ENCODE measurements at places on chromosomes 4 and X. TPM values are rescaled to one million over a fixed set of nuclear protein-coding genes. Genes with fewer than 3 reads are reported as not detected.

DNA sequence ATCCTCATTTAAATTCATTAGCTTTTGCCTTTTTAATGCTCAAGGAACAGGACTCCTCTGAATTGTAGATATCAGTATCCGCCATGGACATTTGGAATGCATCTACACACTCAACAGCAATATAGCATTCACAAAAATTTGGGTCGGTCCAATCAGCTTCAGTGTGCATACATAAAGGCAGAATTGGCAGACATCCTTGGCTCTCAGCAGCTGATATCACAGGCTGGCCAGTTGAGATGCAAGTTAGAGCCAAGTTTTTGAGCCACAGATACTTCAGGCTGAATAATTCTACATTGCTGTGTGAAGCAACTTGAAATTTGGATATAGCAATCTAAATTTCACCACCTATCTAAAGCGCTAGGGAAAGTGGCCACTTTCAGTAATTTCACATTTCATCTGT, 821.1 kb downstream of the PCDH19 start:
- DNase-seq = no peak

DNA sequence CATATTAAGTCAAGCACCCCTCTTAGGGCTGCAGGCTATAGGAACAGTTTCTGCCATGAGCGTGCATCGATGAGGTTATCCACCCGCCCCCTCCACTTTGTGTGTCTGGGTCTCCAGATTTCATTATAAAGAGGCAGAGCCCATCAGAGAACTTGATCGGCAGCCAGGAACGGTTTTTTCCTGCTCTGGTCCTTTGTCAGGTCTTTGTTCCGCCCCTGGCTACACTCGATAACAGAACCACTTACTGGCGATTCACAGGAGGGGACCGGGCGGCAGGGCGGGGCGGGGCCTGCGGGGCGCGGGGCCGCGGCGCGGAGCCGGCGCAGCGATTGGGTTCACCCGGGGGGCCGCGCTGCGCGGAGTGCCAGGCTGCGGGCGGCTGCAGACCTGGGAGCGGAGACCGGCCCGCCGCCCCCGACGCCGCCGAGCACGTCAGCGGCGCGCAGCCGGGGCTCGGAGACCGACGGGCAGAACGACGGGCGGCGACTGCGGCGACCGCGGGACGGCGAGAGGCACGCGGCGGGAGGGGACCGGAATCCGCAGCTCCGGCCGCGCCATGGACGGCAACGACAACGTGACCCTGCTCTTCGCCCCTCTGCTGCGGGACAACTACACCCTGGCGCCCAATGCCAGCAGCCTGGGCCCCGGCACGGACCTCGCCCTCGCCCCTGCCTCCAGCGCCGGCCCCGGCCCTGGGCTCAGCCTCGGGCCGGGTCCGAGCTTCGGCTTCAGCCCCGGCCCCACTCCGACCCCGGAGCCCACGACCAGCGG, at the start of gene SLC10A4:
SLC10A4 (plus strand) TSS at position 338 of the 771 bp plus-strand sequence; CDS start at position 557, 219 bp downstream.
- DNase-seq = no peak

- DNase-seq = no peak
Observed at GRCh38 chr4:1792832-1793495, at the start of gene FGFR3. Gene FGFR3, plus strand, starts transcription at chr4:1793293. Its CDS starts 642 bp downstream, at chr4:1793935.

GRCh38 chrX:153725039-153725831, 579 bp downstream of the ABCD1 start:
- no peak for DNase-seq

- no peak for DNase-seq
Observed at GRCh38 chr4:62676962-62677361, 1476.8 kb downstream of the ADGRL3 start.

DNA sequence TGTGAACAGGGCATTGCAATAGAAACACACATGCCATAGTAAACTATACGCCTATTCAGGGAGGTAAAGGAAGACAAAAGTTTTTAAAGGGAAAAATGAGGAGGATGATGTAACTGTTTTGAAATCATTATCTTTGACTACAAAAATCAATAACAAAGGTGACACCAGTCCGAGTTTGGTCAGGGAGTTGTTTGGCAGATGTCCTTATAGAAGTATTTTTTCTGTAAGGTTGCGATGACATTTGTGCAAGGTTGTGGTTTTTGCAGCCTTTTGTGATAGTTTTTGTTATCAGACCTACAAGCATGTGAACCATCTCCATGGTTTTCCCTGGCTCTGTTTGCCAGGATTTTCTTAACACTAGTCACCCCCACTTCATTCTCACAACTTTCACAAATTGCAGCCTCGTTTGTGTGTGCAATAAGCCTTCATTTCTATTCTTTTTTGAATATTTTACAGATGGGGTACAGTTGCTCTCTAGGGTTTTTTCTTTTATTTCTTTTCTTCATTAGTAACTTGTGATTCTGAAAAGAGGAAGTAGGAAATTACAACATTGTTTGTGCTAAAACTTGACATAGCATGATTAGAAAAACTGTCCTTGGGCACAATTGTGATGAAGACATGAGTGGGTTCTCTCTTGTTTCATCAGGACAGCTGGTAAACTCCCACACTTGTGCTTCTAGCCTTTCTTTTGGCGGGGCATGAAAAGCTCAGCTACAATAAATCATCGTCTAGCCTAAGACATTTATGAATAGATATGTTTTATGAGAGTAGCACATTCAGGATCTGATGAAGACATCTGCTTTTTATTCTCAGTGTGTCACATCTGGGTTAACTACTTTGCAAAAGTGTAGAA, 60.2 kb upstream of the PNPLA4 start:
- no peak for DNase-seq

DNA sequence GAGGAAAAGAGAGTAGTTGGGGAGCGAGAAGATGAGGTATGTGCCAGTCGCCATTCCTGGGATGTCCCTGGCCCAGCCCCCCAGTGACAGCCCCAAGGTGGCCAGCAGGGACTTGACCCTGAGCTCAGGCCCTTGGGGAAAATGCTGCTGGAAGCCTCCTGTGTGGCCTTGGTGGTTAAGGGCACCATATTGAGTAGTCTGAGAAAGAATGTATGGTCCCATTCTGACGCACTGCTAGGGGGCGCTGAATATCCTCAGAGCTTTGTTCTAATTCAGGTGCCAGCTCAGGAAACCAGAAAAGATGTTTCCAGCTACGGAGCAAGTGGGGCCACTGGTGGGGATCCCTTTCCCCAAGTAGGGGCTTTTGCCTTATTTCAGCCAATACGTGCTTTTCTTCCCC, 14.0 kb upstream of the UBA6 start:
- DNase-seq = no peak

- no peak for DNase-seq
Observed at GRCh38 chr4:23279377-23279986, 586.7 kb downstream of the GBA3 start.

DNA sequence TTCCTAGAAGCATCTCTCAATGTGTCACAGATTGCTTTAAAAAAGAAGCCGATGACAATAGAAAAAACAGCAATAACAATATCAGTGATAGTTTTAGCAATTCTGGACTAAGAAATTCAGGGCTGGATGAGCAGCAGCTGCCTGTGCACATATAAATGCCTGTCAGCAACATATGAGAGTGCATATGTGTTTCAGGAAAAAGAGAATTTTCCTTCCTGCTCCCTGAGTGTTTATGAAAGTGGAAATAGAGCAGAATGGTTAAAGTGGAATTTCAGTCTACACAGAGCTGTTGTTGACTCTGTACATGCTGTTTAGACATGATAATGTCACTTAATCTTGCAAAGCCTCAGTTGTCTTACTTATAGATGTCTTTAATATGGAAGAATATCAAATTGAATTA, 164.4 kb upstream of the PCDH7 start:
- no peak for DNase-seq

- peak; percentile 14 for DNase-seq
Observed at GRCh38 chrX:65451663-65452062, 82.9 kb downstream of the LAS1L start.

DNA sequence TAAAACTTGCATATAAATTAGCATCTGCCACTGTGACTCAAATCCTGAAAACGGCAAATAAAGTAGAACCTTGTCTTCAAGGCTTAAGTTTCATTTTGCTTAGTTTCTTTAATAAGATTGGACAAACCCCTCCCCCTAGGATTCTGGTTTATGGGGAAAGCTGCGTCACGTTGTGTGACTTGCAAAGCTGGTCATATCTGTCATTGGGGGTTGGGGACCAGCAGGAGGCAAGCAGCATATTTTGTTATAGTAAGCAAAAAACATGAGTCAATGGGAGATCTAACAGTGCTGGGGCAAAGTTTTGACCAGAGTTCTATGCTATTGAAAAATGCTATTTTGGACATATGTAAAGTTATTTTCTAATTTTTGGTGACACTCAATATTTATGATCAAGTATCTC, 407.3 kb downstream of the PCDH18 start:
- no peak for DNase-seq

GRCh38 chr4:169810325-169811323, 52.9 kb upstream of the HPF1 start:
- no peak for DNase-seq

GRCh38 chrX:71103110-71103983, 3.2 kb downstream of the CXorf65 start:
- DNase-seq = no peak

GRCh38 chrX:154329294-154329693, 33.7 kb downstream of the TKTL1 start:
- DNase-seq = no peak

DNA sequence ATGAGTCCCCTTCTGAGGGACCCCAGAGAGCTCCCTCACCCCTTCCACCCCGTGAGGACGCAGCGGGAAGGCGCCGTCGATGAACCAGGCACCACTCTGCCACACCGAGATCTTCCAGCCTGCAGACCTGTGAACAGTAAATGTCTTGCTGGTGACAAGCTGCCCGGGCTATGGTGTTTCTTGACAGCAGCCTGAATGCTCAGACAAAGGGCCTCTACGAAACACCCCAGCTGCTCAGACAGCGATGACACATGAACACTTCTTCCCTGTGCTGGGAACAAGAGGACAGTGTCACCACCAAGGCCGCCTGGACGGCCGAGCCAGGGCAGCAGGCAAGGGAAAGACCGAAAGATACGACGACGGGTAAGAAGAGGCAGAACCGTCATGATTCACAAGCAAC, 30.6 kb upstream of the GTPBP6 start:
- DNase-seq = no peak

DNA sequence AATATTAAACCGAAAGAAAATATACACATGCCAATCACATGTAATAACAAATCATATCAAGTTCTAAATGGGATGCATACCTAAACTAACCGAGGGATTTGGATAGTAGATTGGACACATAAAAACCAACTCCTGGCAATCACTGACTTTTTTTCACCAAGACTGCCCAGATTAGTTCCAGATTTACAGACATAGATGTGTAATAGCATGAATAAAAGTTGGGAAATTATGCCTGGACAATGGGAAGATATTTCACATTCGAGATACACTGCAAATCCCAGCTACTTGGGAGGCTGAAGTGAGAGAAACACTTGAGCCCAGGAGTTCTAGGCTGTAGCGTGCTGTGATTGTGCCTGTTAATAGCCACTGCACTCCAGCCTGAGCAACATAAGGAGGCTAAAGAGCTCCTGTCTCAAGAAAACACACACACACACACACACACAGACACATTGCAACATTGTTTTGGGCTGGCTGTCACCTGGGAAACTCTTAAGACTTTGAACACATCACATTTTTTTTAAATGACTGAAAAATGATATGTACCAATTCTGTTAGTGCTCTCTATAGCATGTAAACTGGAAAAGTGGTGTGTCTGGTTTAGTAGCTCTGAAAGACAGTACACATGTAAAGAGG, 5.7 kb downstream of the RAB40A start:
- no peak for DNase-seq

DNA sequence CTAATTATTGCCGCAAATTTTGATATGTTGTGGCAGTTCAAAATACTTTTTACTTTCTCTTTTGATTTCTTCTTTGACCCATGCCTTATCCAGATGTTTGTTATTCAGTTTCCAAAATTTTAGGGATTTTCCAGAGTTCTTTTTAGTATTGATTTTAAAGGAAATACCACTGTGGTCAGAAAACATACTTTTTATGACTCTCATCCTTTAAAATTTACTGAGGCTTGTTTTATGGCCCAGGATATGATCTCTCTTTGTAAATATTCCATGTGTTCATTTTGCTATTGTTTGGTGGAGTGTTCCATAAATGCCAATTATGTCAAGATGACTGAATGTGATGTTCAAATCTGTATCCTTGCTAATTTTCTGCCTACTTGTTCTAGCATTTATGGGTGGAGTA, 272.3 kb upstream of the DIPK2B start:
- no peak for DNase-seq

DNA sequence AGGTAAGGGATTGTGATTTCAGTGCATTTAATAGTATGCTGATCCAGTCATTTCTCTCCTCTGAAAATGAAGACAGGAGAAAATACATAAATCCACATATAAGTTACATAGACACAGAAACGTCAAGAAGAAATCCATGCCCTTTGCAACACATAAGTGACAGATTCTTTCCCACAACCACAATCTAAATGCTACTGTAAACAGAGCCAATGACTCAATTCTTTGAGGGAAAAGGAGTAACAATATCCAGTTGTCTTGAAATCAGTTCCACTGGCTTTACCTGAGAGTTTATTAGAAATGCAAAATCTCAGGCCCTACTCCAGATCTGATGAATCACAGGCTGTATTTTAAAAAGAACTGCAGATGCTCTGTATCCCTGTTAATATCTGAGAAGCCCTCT, 66.4 kb downstream of the ARAP2 start:
- no peak for DNase-seq

- DNase-seq = no peak
Observed at GRCh38 chrX:9378980-9379696, 85.7 kb upstream of the TBL1X start.

DNA sequence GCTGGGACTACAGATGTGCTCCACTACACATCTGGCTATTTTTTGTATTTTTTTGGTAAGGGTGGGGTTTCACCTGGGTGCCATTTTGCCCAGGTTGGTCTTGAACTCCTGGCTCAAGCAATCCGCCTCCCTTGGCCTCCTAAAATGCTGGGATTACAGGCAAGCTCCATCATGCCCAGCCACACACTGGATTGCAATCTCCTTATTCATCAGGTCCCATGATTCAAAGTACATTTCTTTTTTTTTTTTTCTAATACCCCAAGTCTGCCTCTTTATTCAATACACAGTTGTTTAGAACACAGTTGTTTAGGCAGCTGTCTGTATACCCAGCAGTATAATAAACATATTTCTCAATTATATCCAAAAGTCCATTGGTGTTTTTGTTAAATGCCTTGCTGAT, 130.3 kb upstream of the ARSJ start:
- DNase-seq = no peak

DNA sequence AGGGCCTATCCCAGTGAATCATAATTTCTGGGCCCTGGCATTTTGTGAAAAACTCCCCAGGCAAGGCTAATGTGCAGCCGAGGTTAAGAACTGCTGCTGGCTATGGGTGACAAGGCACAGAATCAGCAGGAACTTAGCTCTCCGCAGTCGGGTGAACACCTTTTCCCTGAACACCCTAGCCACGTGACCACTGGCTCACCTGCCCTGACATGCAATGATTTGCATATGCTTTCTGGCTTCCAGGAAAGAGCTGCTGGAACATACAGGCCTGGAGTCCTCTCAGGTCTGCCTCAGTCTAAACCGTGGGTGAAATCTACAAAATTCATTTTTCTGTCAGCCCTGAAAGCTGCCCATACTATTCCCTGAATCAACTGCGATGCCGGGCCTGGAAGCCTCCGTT, 56.6 kb downstream of the ZNF827 start:
- peak; percentile 75 for DNase-seq

Gene PABPC4L
- total RNA-seq = not detected

Gene MAOA
- total RNA-seq = 381 TPM

Gene CDX4
- total RNA-seq = not detected

Gene DCAF8L1
- total RNA-seq = not detected

Gene POU3F4
- total RNA-seq = 0.14 TPM

Gene MGARP
- total RNA-seq = not detected

Gene FAM241A
- total RNA-seq = 1.8 TPM

Gene SPACA5
- total RNA-seq = not detected

Gene ZNF595
- 9.9 TPM for total RNA-seq

Gene BEX1
- total RNA-seq = 1.6 TPM

Gene C4orf46
- total RNA-seq = 2.8 TPM

Gene ANXA3
- 44.8 TPM for total RNA-seq

Gene CORIN
- 1.5 TPM for total RNA-seq

Gene MAMLD1
- 0.92 TPM for total RNA-seq

Data from left colon (tissue), 2 donors.